IMR-90 (cell line): ENCODE measurements at places on chromosomes 3 and 15. TPM values are rescaled to one million over a fixed set of nuclear protein-coding genes. Genes with fewer than 3 reads are reported as not detected.

GRCh38 chr3:10194328-10195071, 29.8 kb downstream of the IRAK2 start:
- peaks cover 44% of the 10 kb centered on the region for H3K4me1 ChIP-seq
- H3K36me3 ChIP-seq, result no peaks in the 10 kb centered on the region
- no peaks in the 10 kb centered on the region for H3K27me3 ChIP-seq
- no peak for DNase-seq
- no peak overlapping the region for H3K4me3 ChIP-seq

Gene PGBD4
- 1.3 and 1.9 TPM in 2 replicates for total RNA-seq

DNA sequence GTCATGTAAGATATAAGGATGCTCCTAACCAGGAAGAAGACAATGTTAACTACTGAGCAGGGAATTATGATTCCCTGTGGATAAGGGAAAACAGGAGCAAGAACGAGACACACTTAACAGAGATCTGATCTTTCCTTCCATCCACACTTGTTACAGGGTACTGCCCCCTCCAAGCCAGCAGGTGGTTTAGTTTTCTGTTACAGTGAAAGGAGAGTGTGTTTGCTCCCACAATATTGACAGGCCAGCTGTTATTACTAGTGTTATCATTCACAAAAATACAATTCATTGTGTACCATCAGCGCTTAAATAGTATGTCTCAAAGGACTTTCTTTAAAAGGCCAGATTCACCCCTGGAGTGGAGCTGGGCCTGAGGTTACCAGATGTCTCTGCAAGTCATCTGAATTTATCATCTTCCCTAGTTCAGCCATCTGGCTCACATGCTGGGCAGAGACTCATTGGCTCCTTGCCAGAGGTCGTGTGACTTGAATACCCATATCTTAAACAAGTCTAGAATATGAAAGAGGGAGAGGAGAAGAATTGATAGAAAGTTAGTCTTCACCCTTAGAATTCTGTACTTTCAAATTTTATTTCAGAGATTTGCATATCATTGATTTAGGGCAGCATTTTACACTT, 16.8 kb upstream of the FMN1 start:
- DNase-seq, result no peak
- no peaks in the 10 kb centered on the region for H3K36me3 ChIP-seq
- peaks cover 2% of the 10 kb centered on the region; the same call in 1 of the 2 replicates for H3K27me3 ChIP-seq
- no peak overlapping the region for H3K27ac ChIP-seq
- no peaks in the 10 kb centered on the region for H3K4me1 ChIP-seq

- H3K4me1 ChIP-seq, result no peaks in the 10 kb centered on the region
- H3K4me3 ChIP-seq, result no peak overlapping the region
- H3K36me3 ChIP-seq, result no peaks in the 10 kb centered on the region
- no peaks in the 10 kb centered on the region for H3K27me3 ChIP-seq
Observed at GRCh38 chr3:18295171-18295920, 129.8 kb downstream of the SATB1 start.

- H3K27ac ChIP-seq, result no peak overlapping the region; the same call in 1 of the 2 replicates
- no peaks in the 10 kb centered on the region for H3K27me3 ChIP-seq
- peaks cover 2% of the 10 kb centered on the region; the same call in 1 of the 2 replicates for H3K36me3 ChIP-seq
- DNase-seq, result no peak
Observed at GRCh38 chr3:113685124-113685523, 11.3 kb downstream of the USF3 start.

- no peaks in the 10 kb centered on the region; the same call in 1 of the 2 replicates for H3K4me1 ChIP-seq
- H3K27me3 ChIP-seq, result no peaks in the 10 kb centered on the region
- no peak for DNase-seq
- no peak overlapping the region for H3K27ac ChIP-seq
- H3K36me3 ChIP-seq, result peaks cover 3% of the 10 kb centered on the region; the same call in 1 of the 2 replicates
- no peak overlapping the region for H3K4me3 ChIP-seq
Observed at GRCh38 chr3:52120556-52121463, 33.4 kb downstream of the POC1A start.
